ENCODE measurements at places on chromosomes 2 and 18. TPM values are rescaled to one million over a fixed set of nuclear protein-coding genes. Genes with fewer than 3 reads are reported as not detected.

Gene CMPK2
- total RNA-seq, result 2.6 TPM

Gene IL36B
- total RNA-seq, result not detected

Gene DOK6
- 0.61 TPM for total RNA-seq

Gene CDK15
- 0.47 TPM for total RNA-seq

Gene EVX2
- not detected for total RNA-seq

Gene CCDC150
- total RNA-seq, result 10.3 TPM

Gene IMMT
- total RNA-seq, result 127 TPM

Gene WDR35
- 1.7 TPM for total RNA-seq

DNA sequence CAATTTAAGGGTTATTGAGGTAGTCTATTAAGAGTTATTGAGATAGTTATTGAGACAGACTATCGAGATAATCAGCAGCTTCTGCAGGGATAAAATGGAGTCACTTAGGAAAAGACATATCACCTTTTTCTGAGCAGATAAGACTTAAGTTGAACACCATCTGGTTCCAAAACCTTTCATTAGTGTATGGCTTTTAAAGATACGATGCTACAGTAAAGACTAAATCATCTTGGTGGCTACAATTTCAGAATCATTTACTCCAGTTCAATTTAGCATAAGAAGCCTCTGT lies 68.6 kb upstream of the DNAJC10 start:
- H3K36me3 ChIP-seq, result no peaks in the 10 kb centered on the region
- H3K27me3 ChIP-seq, result no peaks in the 10 kb centered on the region
- no peak overlapping the region for H3K27ac ChIP-seq
- no peak overlapping the region for H3K4me3 ChIP-seq

GRCh38 chr2:232419245-232420072 lies 12.8 kb downstream of the ALPG start:
- no peak overlapping the region for H3K27ac ChIP-seq
- H3K36me3 ChIP-seq, result no peaks in the 10 kb centered on the region
- H3K4me3 ChIP-seq, result peak overlapping the region; percentile 29
- peaks cover 6% of the 10 kb centered on the region for H3K4me1 ChIP-seq
- peaks cover 41% of the 10 kb centered on the region for H3K27me3 ChIP-seq
- no peak for DNase-seq

- no peak overlapping the region for H3K27ac ChIP-seq
- no peaks in the 10 kb centered on the region for H3K36me3 ChIP-seq
- H3K4me3 ChIP-seq, result no peak overlapping the region
- H3K27me3 ChIP-seq, result no peaks in the 10 kb centered on the region
Observed at GRCh38 chr2:175861958-175862357, 140.1 kb downstream of the LNPK start.

- no peak overlapping the region for H3K27ac ChIP-seq
- H3K4me3 ChIP-seq, result no peak overlapping the region
- no peaks in the 10 kb centered on the region for H3K27me3 ChIP-seq
- no peaks in the 10 kb centered on the region for H3K36me3 ChIP-seq
- no peaks in the 10 kb centered on the region for H3K4me1 ChIP-seq
Observed at GRCh38 chr2:124874676-124875075, 849.6 kb downstream of the CNTNAP5 start.

- no peaks in the 10 kb centered on the region for H3K36me3 ChIP-seq
- H3K27me3 ChIP-seq, result peaks cover 17% of the 10 kb centered on the region
- no peak for DNase-seq
- no peak overlapping the region for H3K4me3 ChIP-seq
Observed at GRCh38 chr2:127669056-127669455, 6.3 kb downstream of the LIMS2 start.

GRCh38 chr2:142734231-142734630 lies 143.2 kb upstream of the KYNU start:
- no peak overlapping the region for H3K27ac ChIP-seq
- no peaks in the 10 kb centered on the region for H3K36me3 ChIP-seq
- no peak for DNase-seq
- H3K27me3 ChIP-seq, result no peaks in the 10 kb centered on the region
- no peak overlapping the region for H3K4me3 ChIP-seq
- no peaks in the 10 kb centered on the region for H3K4me1 ChIP-seq

GRCh38 chr2:62450716-62451191 lies 55.2 kb downstream of the TMEM17 start:
- H3K27ac ChIP-seq, result no peak overlapping the region
- no peaks in the 10 kb centered on the region for H3K4me1 ChIP-seq
- H3K36me3 ChIP-seq, result no peaks in the 10 kb centered on the region
- H3K27me3 ChIP-seq, result no peaks in the 10 kb centered on the region
- DNase-seq, result peak; percentile 61

DNA sequence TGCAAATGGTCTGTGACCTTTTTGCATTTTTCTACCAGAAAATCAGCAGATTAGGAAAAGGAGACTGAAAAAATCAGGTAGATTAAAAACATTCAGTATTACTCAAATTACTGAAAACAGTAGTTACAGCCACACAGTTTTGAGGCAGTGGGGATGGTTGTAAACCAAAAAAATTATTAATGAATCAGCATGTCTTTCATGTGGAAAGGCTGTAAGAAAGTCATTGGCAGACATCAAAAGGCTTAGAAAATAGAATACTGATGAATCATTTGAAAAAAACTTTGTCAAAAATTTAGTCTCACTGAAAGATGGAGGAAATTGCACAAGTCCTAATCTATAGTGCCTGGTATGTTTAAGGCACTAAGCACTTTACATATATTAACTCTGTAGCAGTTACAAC lies 133.9 kb upstream of the GCFC2 start:
- H3K36me3 ChIP-seq, result no peaks in the 10 kb centered on the region
- H3K4me1 ChIP-seq, result no peaks in the 10 kb centered on the region
- no peak overlapping the region for H3K27ac ChIP-seq
- H3K27me3 ChIP-seq, result no peaks in the 10 kb centered on the region
- DNase-seq, result no peak
- no peak overlapping the region for H3K4me3 ChIP-seq

DNA sequence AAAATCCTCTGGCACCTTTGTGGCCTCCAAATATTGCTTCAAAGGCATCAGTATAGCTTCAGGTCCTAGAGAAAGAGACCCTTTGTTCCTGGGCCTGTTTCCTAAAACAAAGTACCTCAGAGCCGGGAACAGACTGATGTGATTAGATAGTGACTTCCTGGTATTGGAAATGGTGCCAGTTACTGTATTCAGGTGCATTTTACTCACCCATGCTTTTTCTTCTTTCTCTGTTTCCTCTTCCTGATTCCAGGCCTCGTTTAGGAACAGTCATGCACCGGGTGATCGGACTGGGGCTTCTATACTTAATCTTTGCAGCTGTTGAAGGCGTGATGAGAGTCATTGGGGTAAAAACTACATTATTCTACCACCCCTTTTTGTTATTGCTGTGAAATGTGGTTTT lies 34.3 kb downstream of the TMEM87B start:
- no peak overlapping the region for H3K27ac ChIP-seq
- H3K27me3 ChIP-seq, result no peaks in the 10 kb centered on the region
- DNase-seq, result no peak
- H3K4me1 ChIP-seq, result no peaks in the 10 kb centered on the region

GRCh38 chr2:8392098-8392866 lies 289.6 kb upstream of the ID2 start:
- no peaks in the 10 kb centered on the region for H3K27me3 ChIP-seq
- H3K36me3 ChIP-seq, result no peaks in the 10 kb centered on the region
- no peak overlapping the region for H3K4me3 ChIP-seq
- H3K4me1 ChIP-seq, result no peaks in the 10 kb centered on the region

All from colonic mucosa (tissue), 4 donors.